ENCODE measurements at places on chromosomes 2 and 18.

GRCh38 chr18:34977838-34978532 lies 63.2 kb upstream of the MAPRE2 start:
- DNase-seq, result peak; percentile 59

- DNase-seq, result no peak
These were observed 3.1 kb upstream of the MOB1A start for GRCh38 chr2:74181739-74182138.

- peak; percentile 6 for DNase-seq
These were observed 588.4 kb downstream of the ARHGAP15 start for GRCh38 chr2:143717536-143718168.

- DNase-seq, result peak; percentile 44
These were observed 157.9 kb upstream of the FOSL2 start for GRCh38 chr2:28234807-28235206.

- no peak for DNase-seq
These were observed 2.1 kb upstream of the SMAD2 start for GRCh38 chr18:47932603-47933002.

- DNase-seq, result no peak
These were observed 52.6 kb downstream of the QPCT start for GRCh38 chr2:37396890-37397565.

DNA sequence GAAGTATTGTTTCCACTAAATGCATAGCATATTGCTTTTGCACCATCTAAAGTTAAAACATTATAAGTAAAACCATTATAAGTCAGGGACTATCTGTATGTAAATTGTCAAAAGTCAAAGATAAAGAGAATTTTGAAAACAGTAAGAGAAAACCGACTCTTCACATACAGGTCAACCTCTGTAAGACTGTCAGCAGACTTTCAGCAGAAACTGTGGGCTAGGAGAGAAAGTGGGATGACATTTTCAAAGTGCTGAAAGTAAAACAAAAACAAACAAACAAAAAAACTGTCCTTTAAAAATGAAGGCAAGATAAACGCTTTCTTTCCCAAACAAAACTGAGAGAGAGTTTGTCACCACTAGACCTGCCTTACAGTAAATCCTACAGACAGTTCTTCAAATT lies 122.9 kb upstream of the ID2 start:
- no peak for DNase-seq

- DNase-seq, result no peak
These were observed 6.4 kb downstream of the BAZ2B start for GRCh38 chr2:159609811-159610549.

DNA sequence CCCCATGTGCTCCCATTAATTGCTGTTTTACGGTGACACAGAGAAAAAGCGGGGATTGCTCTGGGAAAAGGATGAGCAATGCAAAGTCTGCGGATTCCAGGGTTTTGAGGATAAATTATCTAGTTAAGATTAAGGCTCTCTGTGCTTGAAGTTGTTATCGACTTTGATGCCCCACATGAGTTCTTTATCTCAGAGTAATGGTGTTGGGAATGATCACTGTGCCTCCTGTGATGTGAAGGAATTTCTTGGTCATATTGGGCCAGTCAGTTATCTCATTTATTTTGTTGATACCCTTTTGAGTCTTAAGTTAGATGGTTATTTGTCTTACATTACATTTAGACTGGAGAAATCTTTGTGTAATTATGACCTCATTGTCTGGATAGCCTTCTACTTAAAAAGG lies 184.6 kb upstream of the MEX3C start:
- no peak for DNase-seq

- DNase-seq, result no peak
These were observed 58.6 kb upstream of the HS6ST1 start for GRCh38 chr2:128377071-128377910.

DNA sequence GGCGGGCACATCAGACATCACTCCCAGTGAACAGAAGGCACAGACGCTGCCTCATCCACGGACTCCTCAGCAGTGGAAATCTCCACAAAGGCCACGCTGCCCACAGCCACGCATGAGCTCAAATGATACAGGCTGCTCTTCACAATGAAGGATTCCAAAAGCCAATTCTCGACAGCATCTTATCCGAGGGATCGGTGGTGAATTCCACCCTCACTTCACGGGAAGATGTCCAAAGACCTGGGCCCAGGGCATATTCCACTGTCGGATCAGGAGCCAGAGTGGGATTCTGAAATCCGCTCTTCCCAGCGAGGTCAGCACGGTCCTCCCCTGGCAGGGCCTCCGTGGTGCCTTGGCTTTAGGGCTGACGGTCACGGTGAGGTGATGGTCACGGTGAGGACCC lies 55.8 kb downstream of the EIPR1 start:
- DNase-seq, result no peak

Data from ELR (cell line).